ENCODE measurements at places on chromosomes 4 and X.
A peak's percentile ranks its signal among the peaks of the same experiment; 100 is the strongest.

- DNase-seq: no peak
Observed at GRCh38 chrX:78024349-78025059, 55.1 kb upstream of the PGAM4 start.

DNA sequence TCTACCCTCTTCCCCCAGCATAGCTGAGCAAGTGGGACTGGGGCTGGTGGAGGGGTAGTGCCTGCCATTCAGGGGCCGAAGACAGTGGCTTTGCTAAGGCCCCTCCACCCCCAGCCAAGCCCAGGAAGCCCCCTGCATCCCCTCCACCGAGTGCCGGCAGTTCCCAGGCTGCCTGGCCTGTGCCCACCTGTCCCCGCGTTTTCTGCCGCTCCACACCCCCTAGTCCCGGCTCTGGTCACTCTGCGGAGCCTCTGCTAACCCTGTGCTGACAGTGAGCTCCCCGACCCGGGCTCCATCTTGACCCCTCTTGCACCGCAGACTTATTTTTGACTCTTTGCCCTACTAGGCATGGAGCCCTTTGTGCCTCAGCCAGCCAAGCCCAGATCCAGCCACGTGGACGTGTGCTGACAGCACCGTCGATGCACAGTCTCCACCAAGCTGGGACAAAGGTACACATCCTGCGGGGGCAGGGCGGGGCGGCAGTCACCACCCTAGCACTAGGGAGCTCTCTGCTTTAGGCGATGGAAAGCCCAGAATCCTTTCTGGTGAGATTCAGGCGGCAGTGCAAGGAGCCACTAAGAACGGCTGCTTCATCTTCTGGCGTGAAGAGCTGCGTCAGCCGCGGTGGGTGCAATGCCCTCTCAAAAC is 96.6 kb downstream of the PHKA2 start:
- DNase-seq: no peak

DNA sequence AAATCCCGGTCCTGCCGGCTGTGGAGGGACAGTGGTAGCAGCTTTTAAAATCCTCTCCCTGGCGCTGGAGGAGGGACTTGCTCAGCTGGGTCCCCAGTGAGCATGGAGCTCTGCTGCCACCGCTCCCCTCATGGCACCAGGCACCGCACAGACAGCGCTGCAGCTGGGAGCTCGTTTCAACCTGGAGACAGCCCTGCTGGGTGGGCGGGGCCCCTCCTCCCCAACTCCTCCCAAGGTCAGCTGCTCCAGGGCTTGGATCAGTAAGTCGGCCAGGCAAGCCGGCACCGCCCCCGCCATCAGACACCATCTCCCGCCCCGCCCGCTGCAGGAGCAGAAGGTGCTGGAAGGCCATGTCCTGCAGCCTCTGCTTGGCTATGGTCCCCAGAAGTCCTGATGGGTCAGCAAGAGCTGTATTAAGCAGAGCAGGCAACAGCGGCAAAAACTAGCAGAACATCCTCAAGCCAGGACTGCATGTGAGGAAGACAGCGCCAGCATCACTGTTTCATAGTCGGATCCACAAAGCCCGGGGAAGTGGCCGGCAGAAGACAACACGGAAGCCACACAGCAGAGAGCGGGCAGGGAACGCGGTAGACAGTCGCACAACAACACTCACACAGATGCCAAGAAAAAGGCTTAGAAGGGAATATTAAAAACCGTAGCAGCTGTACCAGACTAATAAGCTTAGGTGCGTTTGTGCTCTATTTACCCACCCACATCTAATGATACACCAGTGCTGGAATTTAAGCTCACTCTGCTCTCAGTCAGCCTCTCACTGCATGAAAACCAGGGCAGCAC is 16.2 kb downstream of the ZFYVE28 start:
- DNase-seq: no peak

DNA sequence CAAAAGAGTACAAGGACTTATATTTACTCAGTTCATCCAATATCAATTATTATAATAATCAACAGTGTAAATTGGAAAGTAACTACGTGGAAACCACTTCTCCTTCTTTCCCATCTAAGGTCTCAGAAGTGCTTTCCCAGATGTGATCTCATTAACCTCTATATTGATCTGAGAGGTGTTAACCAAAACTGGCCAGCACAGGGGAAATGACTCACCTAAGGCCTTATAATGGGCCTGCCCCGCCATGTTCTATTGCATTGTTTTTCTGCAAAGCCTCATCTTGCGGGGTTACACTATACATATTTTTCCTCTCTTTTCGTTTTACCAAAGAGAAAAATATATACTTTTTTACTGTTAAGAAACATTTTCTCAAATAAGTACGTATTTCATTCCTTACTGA is 20.5 kb downstream of the RAB40A start:
- no peak for DNase-seq

DNA sequence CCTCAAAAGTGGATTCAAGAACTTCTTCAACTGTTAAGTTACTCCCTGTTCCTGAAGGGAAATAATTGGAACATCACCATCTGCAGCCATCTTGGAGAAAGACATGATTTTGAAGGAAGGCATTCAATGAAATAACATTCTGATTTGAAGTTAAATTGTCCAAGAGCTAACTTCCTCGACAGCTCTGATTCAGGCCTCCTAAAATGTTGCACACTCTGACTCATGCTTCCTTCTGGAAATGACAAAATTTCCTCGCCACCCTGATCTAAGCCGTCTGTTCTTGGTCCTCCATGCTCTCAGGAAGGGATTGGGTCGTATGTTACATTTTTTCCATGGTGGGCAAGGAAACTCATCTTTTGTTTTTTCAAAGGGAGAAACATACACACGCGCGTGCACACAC is 496.9 kb upstream of the DIPK2B start:
- no peak for DNase-seq

- no peak for DNase-seq
Observed at GRCh38 chr4:41751449-41752061, 3.0 kb upstream of the PHOX2B start.

DNA sequence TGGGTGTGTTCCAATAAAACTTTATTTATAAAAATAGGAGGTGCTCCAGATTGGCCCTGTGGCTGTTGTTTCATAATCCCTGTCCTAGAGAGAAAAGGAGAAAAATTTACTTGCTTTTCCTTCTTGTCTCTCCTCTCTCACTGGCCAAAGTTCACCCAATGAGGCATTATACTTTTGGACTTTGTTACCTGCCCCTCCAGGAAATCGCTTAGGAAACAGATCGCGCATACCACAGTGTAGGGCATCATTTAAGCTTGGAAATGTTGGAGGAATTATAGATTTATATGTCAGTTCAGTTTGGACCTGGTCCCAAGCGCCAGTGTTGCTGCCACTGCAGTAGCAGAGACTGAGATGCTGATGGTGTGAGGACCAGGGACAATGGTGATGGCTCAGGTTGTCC is 337.6 kb upstream of the NR3C2 start:
- no peak for DNase-seq

- peak; percentile 94 for DNase-seq
Observed at GRCh38 chr4:6942238-6942800, 32.7 kb downstream of the TBC1D14 start.

- DNase-seq: no peak
Observed at GRCh38 chrX:15675490-15675921, 10.9 kb upstream of the CLTRN start.

GRCh38 chr4:140105436-140105835 is 48.5 kb downstream of the MAML3 start:
- DNase-seq: no peak

GRCh38 chrX:16778545-16778944 is 7.7 kb upstream of the TXLNG start:
- no peak for DNase-seq

Measured in BJ (cell line).